ENCODE measurements at places on chromosomes 7 and 10.
A peak's percentile ranks its signal among the peaks of the same experiment; 100 is the strongest.

DNA sequence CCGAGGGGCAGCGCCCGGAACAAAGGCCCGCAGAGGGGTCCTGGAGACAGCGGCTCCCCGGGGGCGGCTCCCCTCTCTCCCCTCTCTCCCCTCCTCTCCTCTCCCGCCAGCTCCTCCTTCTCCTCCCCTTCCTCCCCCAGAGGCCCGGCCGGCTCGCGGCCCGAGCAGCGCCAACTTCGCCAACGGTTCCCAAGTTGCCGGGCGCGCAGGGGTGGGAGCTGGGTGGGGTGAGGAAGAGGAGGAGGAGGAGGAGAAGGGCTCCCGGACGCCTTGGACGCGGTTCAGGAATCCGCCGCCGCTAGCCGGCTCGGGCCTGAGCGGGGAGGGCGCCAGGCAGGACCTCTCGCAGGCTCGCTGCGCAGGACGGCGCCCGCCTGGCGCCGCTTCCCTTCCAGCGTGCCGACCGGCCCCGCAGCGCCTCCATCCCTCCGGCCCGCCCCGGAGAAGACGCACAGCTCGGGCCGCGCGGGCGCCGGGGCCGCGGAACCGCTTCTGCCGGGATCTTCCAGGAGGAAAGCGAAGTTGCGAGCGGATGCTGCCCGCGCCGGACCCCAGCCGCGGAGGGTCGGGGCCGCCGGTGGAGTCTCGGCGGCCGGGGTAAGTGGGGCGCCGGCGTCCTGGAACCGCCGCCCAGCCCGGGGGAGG, at the start of gene CHST3:
Gene CHST3, plus strand, starts transcription at position 298 of the 645 bp plus-strand sequence. CDS start 41,448 bp downstream, outside the sequence.
- peak; percentile 70 for DNase-seq

GRCh38 chr10:48779077-48779476, 94.4 kb downstream of the WDFY4 start:
- DNase-seq = no peak

DNA sequence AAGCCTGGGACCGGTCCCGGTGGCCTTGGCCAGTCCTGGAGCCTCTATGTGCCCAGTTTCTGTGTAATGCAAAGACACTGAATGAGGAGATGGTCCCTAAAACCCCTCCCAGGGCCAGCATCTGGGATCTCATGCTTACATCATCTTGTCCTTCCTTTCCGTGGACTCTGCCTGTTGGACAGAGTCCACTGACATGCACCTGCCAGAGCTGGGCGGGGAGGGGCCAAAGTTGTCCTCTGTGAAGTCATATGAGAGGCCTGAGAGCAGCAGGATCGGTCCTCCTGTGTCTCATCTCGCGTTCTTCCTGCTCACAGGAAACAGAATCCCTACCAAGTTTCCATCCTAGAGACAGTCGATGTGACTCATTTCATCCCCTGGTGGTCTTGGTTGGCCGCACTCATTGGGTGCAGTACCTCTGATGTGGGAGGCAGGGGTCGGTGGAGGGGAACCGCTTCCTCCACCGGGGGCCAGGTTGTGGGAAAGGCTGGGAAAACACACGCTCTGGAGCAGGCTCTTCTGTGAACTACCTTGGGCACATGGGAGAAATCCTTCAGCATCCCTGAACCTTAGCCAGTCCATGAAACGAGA, 389.6 kb upstream of the PODXL start:
- peak; percentile 31 for DNase-seq

DNA sequence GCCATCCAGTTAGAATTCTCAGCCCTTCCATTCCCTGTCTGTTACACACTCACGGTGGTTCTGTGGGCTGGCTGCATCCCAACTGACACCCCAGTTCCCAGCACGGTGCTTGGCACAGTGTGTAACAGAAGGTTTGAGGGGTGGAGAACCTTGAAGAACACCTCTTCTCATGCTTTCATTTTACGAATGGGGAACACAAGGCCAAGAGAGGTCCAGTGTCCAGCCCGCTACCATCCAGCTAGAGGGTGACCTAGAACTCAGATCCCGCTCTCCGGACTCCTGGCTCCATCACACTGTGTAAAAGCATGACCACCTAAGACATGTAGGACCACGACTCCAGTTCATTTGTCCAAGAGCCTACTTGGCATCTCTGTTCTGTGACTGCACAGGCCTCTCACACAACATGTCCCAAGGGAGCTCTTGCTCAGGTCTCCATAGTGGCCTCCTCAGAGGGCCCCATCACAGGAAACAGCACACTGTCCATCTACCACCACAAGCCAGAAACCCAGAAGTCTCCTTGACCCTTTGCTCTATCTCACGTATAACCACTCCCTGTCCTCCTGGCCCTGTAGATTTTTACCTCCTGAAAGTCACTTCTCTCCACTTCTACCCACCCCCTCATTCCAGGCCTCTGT, 2.8 kb upstream of the CDH23 start:
- no peak for DNase-seq

DNA sequence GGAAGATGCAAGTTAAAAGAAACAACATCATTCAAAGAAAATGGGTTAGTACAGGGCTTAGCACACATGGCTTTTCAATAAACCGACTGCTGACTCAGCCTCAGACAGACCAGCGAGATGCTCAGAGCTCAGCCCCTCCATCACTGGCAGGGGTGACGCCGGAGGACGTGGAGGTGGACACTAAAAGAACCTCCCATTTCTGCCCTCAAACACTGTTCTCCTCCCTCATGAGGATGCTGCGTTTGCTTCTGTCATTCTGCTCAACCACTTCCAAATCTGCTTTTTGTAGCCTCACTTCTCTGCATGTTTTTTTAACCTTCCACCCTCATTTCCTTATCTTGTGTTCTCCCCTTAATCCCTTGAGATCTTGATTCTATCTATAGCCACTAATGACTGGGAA, 15.3 kb downstream of the DENND11 start:
- no peak for DNase-seq

DNA sequence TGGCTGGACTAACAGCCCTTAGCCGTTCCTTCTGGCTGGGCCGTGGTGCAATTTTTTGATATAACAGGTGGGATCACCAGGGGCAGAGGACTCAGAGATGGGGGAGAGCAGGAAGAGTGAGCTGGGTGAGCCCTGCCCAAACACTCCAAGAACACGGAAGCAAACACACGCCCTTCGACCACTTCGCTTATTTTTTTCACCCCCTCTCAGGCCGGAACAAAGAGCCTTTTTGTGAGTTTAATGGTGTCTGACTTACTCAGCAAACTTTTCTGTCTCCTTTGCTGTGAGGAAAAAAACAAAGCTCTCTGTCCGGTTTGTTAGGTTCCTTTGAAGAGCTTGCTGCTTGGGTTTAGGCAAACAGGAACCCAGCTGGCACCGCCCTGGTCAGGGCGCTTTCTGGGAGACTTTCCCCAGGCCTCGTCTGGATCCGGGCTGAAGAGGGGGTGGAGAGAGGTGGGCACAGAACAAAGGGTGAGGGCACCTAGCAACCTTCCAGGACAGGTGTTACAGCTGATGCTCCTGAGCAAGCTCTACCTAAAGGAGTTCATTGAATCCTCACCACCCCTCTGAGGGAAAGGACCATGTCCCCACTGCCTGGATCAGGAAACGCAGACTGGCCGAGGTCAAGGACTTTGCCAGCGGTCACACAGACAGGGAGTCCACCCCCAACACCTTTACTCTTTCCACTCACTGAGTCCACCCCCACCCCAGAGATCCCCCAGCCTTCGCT, 23.3 kb downstream of the CALML3 start:
- no peak for DNase-seq

DNA sequence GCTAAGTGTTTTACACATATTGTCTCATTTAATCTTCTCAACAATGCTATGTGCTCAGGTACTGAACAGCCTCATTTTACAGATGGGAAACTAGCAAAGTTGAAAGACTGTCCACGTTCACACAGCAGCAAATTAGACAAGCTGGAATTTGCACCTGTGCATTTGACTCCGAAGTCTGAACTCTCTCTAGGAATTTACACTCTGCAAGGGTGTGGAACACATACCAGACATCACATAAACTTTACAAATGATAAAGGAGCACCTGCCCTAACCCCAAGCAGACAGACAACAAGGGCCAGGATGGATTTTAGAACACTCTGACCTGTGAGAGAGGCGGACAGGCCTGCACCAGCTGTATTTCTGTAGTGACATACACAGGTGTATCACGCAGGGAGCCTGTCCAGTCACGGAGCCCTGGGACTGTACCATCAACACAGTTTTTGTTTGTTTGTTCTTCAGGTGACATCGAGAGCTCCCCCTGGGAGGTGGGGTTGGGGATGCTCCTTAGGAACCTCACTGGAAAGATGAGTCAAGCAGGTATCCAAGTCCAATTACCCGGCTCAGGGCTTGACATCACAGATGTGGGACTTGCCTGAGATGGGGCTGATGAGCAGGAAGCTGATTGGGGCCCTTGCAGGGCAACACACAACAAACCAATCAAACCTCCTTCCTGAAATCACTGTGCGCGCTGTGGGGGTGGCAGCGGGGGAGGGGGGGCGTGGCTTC, 31.0 kb downstream of the MKI67 start:
- peak; percentile 7 for DNase-seq

DNA sequence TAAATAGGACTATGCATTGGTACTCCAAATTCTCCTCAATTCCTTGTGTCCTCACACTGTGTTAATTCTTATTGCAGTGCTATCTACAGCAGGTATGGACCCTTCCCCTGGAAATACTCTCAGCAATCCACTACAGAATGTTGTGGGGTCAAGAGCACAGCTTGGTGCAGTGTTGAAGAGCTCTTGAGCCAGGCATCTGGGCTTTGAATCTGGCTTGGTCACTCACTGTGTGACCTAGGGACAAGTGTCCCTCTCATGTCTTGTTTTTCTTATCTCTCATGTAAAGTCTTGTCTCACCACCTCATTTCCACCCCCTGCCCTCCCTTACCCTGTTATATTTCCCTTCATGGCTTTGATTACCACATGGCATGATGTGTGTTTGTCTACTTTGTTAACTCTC, 159.4 kb downstream of the RNLS start:
- no peak for DNase-seq

GRCh38 chr10:125782616-125783015, 7.0 kb upstream of the MMP21 start:
- peak; percentile 61 for DNase-seq

DNA sequence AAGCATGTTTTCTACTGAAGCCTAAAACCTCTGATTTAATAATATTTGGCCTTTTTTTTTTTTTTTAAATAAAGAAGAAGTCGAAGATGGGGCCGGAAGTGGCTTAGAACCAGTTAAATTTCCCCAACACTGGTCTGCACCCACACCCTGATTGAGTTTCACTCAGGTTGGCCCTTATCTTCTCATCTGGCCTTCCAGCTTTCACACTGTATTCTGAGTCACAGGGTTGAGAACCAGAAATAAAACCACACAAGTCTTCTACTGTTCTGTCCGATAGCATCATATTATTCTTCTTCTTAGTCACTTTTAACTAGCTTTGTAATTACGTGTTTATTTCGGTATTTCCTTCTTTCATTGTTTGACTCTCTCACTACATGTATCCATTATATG, 9.9 kb downstream of the ZNF365 start:
- peak; percentile 78 for DNase-seq

- DNase-seq = no peak
Observed at GRCh38 chr7:8444468-8444769, 11.0 kb downstream of the NXPH1 start.

DNA sequence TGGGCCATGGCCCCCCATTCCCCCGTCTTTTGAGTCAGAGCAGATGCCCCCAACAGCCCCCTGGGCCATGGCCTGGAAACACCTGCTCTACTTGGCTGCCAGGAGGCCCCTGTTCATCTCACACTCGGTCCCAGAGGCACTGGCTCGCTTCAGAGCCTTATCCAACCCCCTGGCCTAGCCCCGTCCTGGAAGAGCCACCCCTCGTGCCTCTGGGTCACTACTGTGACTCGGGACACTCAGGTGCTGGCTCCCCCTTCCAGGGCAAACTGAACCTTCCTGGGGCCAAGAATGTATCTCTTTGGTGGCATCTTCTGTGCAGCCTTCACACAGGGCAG, 7.0 kb downstream of the POLR2J start:
- DNase-seq = no peak

GRCh38 chr7:95209276-95209675, 115.1 kb downstream of the PON1 start:
- DNase-seq = peak; percentile 19

DNA sequence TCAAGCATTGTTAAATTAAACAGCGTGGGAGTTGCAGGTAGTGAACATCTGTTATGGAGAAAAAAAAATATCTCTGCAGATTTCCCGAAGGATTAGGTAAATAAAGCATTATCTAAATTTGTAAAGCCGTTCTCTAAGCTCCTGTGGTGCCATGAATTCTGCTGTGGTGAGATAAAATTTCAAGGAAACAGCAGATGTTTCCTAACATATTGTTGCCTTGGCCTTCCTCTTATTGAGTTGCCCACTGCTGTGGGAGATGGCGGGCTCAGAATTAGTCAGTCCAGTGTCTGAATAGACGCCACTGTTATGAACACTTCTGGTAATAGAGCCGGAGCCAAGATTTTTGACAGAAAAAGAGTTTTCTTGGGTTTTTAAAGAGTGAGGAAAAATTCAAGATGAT, 82.6 kb upstream of the ELMO1 start:
- no peak for DNase-seq

DNA sequence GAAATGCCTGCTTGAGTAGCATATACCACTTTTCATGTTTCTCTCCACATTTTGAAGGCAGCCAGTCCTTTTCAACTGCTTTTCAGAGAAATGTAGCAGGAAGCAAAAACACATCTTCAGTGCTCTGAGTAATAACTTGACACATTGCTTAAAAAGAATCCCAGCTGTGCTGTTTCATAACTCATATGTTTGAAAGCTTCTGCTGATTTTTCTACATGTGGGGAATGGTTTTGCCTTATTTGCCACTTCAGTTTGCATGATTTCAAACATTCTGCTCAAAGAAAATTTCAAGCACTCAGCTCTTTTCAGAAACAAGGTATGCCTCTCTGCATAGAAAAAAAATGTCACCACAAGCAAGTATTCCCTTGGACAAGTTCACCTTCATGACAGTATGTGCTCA, 732.8 kb downstream of the POM121L12 start:
- DNase-seq = no peak

DNA sequence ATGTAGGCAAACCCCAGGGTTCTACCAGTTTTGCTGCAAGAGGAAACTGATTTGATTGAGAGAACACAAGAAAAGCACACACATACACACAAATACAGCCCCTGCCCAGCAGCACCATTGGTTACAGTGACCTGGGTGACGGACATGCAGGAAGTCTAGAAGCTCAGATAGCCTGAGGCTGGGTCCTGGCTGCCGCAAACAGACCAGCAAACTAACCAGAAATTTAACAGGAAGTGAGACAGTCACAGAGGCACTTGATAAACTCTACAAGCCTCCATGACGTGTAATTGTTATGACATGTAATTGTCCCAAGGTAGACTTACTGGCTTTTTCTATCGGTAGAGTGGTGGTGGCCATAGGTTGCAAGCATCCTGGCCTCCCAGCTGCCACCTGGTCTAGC, 58.9 kb downstream of the PRKAR2B start:
- DNase-seq = peak; percentile 14

GRCh38 chr10:101031796-101032636, 982 bp downstream of the SFXN3 start:
- peak; percentile 72 for DNase-seq
